LHCN-M2 (cell line): ENCODE measurements at places on chromosomes 5 and 9. TPM values are rescaled to one million over a fixed set of nuclear protein-coding genes. Genes with fewer than 3 reads are reported as not detected.

- DNase-seq = no peak
Measured at GRCh38 chr9:19728101-19728500, 60.7 kb downstream of the SLC24A2 start.

GRCh38 chr5:143551820-143552251 lies 148.3 kb upstream of the NR3C1 start:
- DNase-seq = no peak

GRCh38 chr9:113543982-113544303 lies 80.4 kb downstream of the RGS3 start:
- no peak for DNase-seq

- DNase-seq = no peak
Measured at GRCh38 chr5:120091376-120091948, 372.6 kb upstream of the PRR16 start.

- peak; percentile 76 for DNase-seq
Measured at GRCh38 chr9:32571969-32572899, 725 bp downstream of the NDUFB6 start.

- DNase-seq = no peak
Measured at GRCh38 chr5:6188344-6188743, 190.0 kb downstream of the MED10 start.

Gene PCDHA4
- 0.26 and 0.40 TPM in 2 replicates for total RNA-seq

Gene FOXD4L3
- total RNA-seq = not detected in 2 replicates

Gene ZBED3
- 0.19 and 0.98 TPM in 2 replicates for total RNA-seq

Gene TAF11L5
- not detected in 2 replicates for total RNA-seq
